Osteocyte (in vitro differentiated cells): ENCODE measurements at places on chromosomes 11 and 22. TPM values are rescaled to one million over a fixed set of nuclear protein-coding genes. Genes with fewer than 3 reads are reported as not detected.

Gene RFPL1
- total RNA-seq, result not detected in 2 replicates

GRCh38 chr11:103961010-103961409 lies 75.4 kb upstream of the DDI1 start:
- no peaks in the 10 kb centered on the region for H3K36me3 ChIP-seq
- no peaks in the 10 kb centered on the region for H3K27me3 ChIP-seq
- H3K4me1 ChIP-seq, result peaks cover 13% of the 10 kb centered on the region
- H3K27ac ChIP-seq, result no peak overlapping the region
- DNase-seq, result no peak
- H3K4me3 ChIP-seq, result no peak overlapping the region

GRCh38 chr22:38963872-38964271 lies 6.5 kb downstream of the APOBEC3A start:
- H3K27ac ChIP-seq, result no peak overlapping the region
- H3K27me3 ChIP-seq, result peaks cover 22% of the 10 kb centered on the region
- no peak for DNase-seq
- no peaks in the 10 kb centered on the region for H3K4me1 ChIP-seq

Gene KCNC1
- not detected in 2 replicates for total RNA-seq

GRCh38 chr22:36068776-36069344 lies 40.2 kb upstream of the RBFOX2 start:
- no peaks in the 10 kb centered on the region for H3K27me3 ChIP-seq
- H3K4me1 ChIP-seq, result peaks cover 10% of the 10 kb centered on the region
- H3K36me3 ChIP-seq, result no peaks in the 10 kb centered on the region
- no peak for DNase-seq
- no peak overlapping the region for H3K27ac ChIP-seq
- H3K4me3 ChIP-seq, result no peak overlapping the region

- no peaks in the 10 kb centered on the region for H3K36me3 ChIP-seq
- H3K4me1 ChIP-seq, result peaks cover 18% of the 10 kb centered on the region
- H3K27me3 ChIP-seq, result peaks cover 77% of the 10 kb centered on the region
These were observed 23.0 kb downstream of the LMO2 start for GRCh38 chr11:33868647-33869461.

Gene GSTT2
- not detected in 2 replicates for total RNA-seq

GRCh38 chr11:77074626-77075221 lies 8.0 kb downstream of the CAPN5 start:
- peaks cover 35% of the 10 kb centered on the region for H3K4me1 ChIP-seq
- peak overlapping the region; percentile 97 for H3K27ac ChIP-seq
- no peaks in the 10 kb centered on the region for H3K27me3 ChIP-seq
- H3K4me3 ChIP-seq, result no peak overlapping the region

DNA sequence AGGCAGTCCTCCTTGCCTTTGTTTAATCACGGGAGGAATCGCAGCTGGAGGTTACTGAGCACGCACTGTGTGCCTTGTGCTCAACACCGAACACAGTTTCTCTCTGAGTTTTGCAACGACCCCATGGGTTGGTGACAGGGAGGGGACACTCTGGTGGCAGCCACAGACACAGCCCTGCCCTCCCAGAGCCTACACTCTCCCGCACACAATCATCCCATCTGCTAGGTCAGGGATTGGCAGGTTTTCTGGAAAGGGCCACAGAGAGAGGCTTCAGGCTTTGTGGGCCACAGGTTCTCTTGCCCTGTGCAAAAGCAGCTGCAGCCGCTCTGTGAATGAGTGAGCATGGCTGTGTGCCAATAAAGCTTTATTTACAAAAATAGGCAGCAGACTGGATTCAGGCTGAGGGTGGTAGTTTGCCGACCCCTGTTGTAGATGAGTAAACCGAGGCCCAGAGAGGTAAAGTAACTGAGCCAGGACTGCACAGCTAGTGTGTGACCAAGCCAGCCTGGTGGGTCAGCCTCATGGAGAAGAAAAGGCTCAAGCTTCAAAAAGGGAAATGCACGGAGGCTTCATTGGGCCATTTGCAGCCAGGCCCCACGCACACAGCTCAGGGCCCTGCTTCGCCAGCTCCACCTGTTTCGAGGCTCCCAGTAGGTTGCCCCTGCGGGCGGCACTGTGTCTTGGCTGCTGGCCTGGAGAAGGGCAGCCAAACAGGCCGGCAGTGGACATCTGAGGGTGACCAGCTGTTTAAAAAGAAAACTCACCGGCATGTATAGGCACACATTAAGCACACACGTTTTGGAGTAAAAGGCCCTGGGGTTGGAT lies 16.3 kb downstream of the LTO1 start:
- H3K27me3 ChIP-seq, result no peaks in the 10 kb centered on the region
- H3K4me3 ChIP-seq, result no peak overlapping the region
- peaks cover 1% of the 10 kb centered on the region for H3K36me3 ChIP-seq
- no peak for DNase-seq
- no peak overlapping the region for H3K27ac ChIP-seq

Gene PTPN5
- total RNA-seq, result not detected in 2 replicates

GRCh38 chr11:70913715-70914231 lies 338.6 kb downstream of the SHANK2 start:
- no peaks in the 10 kb centered on the region for H3K36me3 ChIP-seq
- H3K4me1 ChIP-seq, result no peaks in the 10 kb centered on the region
- peaks cover 9% of the 10 kb centered on the region for H3K27me3 ChIP-seq
- H3K4me3 ChIP-seq, result no peak overlapping the region
- H3K27ac ChIP-seq, result no peak overlapping the region

GRCh38 chr11:32435942-32436750 lies 807 bp upstream of the WT1 start:
- H3K27me3 ChIP-seq, result peaks cover 90% of the 10 kb centered on the region
- peak overlapping the region; percentile 32 for H3K4me3 ChIP-seq
- no peak overlapping the region for H3K27ac ChIP-seq
- peaks cover 32% of the 10 kb centered on the region for H3K4me1 ChIP-seq
- no peaks in the 10 kb centered on the region for H3K36me3 ChIP-seq

Gene MYO7A
- total RNA-seq, result 0.08 TPM in 1 of 2 replicates, not detected in the other

DNA sequence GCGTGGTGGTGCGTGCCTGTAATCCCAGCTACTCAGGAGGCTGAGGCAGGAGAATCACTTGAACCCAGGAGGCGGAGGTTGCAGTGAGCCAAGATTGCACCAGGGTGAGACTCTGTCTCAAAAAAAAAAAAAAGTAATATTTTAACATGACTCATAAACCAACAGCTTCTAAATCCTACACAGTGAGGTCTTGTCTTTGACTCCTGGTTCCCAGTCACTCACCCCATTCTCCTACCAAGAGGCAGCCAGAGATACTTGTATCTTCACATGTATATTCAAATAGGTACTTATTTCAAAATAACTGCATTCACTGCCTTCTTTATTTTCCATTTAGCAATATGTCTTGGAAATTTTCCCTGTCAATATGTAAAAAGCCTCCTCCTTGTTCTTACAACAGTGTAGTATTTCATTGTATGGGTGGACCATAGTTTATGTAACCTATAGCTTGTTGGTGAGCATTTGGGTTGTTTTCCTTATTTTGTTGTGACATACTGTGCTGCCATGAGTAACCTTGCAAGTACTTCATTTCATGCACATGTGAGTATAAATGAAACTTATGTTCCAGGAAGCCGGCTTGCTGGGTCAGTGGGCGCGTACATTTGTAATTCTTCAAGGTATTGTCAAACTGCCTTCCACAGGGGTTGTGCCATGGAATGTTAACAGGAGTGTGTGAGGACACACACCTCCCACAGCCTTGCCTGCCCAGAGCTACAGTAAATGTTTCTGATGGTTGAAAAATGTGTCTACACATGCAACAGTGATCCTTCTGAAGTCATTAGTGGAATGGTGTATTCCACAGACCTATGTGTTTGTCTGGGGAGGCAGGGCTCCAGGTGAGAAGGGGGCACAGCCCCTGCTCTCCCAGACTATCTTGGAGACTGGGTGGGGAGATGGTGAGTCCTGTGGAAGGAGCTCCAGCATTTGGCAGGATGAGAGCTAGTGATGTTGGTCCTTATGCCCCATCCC lies 47.9 kb downstream of the OSBP2 start:
- no peak for DNase-seq
- no peaks in the 10 kb centered on the region for H3K27me3 ChIP-seq
- no peak overlapping the region for H3K4me3 ChIP-seq
- H3K27ac ChIP-seq, result no peak overlapping the region

Gene PARVG
- not detected in 2 replicates for total RNA-seq

Gene TSPO
- total RNA-seq, result 70.6 and 73.3 TPM in 2 replicates

Gene LYVE1
- 1.5 and 2.1 TPM in 2 replicates for total RNA-seq

- H3K4me1 ChIP-seq, result peaks cover 8% of the 10 kb centered on the region
- H3K27ac ChIP-seq, result no peak overlapping the region
- no peaks in the 10 kb centered on the region for H3K27me3 ChIP-seq
- H3K4me3 ChIP-seq, result no peak overlapping the region
- H3K36me3 ChIP-seq, result no peaks in the 10 kb centered on the region
These were observed 50.9 kb downstream of the THAP12 start for GRCh38 chr11:76329983-76330382.

DNA sequence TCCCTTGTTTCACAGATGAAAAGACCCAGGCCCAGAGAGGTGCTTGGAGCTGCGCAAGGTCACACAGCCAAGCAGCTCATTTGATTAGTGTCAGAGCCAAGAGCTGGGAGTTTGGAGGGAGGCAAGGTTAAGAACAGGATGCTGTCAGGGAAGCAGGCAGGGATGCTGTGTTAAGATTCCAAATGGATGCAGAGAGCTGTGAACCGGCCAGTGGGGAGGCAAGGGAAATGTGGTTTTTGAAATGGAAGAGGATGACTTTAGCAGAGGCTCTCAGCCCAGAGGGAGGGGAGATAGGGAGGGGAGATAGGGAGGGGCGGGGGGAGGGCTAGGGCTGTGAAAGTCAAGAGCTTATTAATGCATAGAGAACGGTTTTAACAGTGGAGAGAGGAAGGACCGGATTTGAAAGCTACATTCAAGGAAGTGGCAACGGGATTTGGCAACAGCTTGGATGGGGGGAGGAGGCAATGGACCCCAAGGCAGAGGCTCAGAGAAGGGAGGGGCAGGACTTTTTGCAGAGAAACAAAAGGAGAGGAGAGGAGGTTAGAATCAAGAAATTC lies 13.0 kb downstream of the RTN4RL2 start:
- no peak for DNase-seq
- peaks cover 54% of the 10 kb centered on the region for H3K27me3 ChIP-seq
- H3K4me3 ChIP-seq, result no peak overlapping the region
- no peaks in the 10 kb centered on the region for H3K36me3 ChIP-seq

DNA sequence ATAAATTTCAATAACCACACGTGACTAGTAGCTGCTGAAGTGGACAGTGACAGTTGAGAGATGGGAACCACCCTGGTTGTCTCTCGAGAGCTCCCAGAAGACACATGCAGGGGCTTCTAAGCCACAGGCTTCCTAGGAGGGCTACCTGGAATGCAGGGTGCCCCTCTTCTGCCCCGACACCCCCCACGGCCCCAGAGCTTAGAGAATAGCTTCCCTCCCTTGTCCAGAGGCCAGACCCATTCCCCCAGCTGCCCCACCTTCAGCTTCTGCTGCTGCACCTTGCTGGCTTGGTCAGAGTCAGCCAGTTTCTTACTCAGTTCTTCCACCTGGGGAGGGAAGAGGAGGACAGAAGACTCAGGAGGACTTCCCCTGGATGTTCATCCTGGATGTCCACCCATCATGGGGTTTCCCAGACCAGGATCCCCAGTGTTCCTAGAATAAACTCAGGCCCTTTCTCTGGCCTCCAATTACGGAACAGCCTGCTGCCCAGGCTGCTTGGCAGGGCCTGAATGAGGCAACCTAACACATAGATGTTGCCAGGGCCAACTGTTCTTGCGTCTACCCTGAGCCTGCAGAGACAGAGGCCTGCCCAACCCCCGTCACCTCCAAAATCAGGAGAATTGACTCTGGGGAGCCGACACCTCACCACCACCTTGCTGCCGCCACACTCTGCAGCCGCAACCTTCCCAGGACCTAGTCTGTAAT lies 12.0 kb downstream of the IL18BP start:
- H3K27ac ChIP-seq, result peak overlapping the region; percentile 23
- no peak for DNase-seq

Gene MS4A12
- total RNA-seq, result not detected in 2 replicates

- no peak overlapping the region for H3K27ac ChIP-seq
- DNase-seq, result no peak
- no peaks in the 10 kb centered on the region for H3K36me3 ChIP-seq
These were observed 24.6 kb downstream of the LMO1 start for GRCh38 chr11:8239040-8239439.

DNA sequence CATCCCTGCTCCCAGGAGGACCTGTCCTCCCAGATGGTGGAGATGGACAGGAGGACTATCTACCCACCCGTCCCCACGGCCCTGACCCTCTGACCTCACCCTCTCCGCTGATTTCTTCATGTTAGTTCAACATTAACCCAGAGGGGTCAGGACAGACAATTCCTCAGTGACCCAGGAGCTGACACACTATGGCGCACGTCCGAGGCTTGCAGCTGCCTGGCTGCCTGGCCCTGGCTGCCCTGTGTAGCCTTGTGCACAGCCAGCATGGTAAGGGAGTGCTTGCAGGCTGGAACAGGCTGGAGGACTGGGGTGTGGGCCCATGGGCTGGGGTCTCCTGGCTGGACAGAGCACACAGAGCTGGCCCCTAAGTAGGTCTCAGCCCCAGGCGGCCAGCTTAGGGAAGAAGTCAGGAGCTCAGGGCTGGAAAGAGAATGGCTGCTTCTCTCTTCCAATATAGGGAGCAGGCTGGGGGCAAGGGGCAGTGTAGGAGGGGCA lies at the start of gene F2:
F2 (plus strand) TSS at position 166 of the 495 bp plus-strand sequence; CDS start at position 189, 23 bp downstream.
- H3K27me3 ChIP-seq, result no peaks in the 10 kb centered on the region
- H3K27ac ChIP-seq, result no peak within 1 kb of the TSS
- no peak within 1 kb of the TSS for H3K4me3 ChIP-seq
- H3K4me1 ChIP-seq, result peaks cover 22% of the 10 kb centered on the region

Gene CSKMT
- total RNA-seq, result 19.4 and 27.3 TPM in 2 replicates

- no peak for DNase-seq
- H3K36me3 ChIP-seq, result no peaks in the 10 kb centered on the region
- no peaks in the 10 kb centered on the region for H3K27me3 ChIP-seq
- peaks cover 51% of the 10 kb centered on the region for H3K4me1 ChIP-seq
- peak overlapping the region; percentile 69 for H3K27ac ChIP-seq
These were observed 24.4 kb upstream of the A4GALT start for GRCh38 chr22:42745118-42745517.

GRCh38 chr22:26364066-26365015 lies 64.7 kb upstream of the ASPHD2 start:
- no peaks in the 10 kb centered on the region for H3K36me3 ChIP-seq
- H3K27me3 ChIP-seq, result peaks cover 20% of the 10 kb centered on the region
- H3K27ac ChIP-seq, result no peak overlapping the region

Gene TUBA8
- total RNA-seq, result 1.8 TPM in 2 replicates

- H3K36me3 ChIP-seq, result peaks cover 5% of the 10 kb centered on the region
- no peak for DNase-seq
- H3K4me1 ChIP-seq, result peaks cover 16% of the 10 kb centered on the region
- no peak overlapping the region for H3K27ac ChIP-seq
- H3K27me3 ChIP-seq, result peaks cover 65% of the 10 kb centered on the region
- H3K4me3 ChIP-seq, result peak overlapping the region; percentile 63
These were observed 661 bp downstream of the ADAMTS8 start for GRCh38 chr11:130427581-130428315.

GRCh38 chr22:46002757-46003270 lies 25.9 kb upstream of the WNT7B start:
- H3K4me3 ChIP-seq, result peak overlapping the region; percentile 10
- H3K27me3 ChIP-seq, result no peaks in the 10 kb centered on the region
- H3K36me3 ChIP-seq, result no peaks in the 10 kb centered on the region
- H3K27ac ChIP-seq, result peak overlapping the region; percentile 98
- peaks cover 90% of the 10 kb centered on the region for H3K4me1 ChIP-seq

- peaks cover 13% of the 10 kb centered on the region for H3K4me1 ChIP-seq
- H3K27ac ChIP-seq, result no peak overlapping the region
- H3K27me3 ChIP-seq, result peaks cover 44% of the 10 kb centered on the region
- DNase-seq, result no peak
- no peaks in the 10 kb centered on the region for H3K36me3 ChIP-seq
These were observed 2.2 kb downstream of the CALCA start for GRCh38 chr11:14969901-14970323.

Gene GAL3ST3
- total RNA-seq, result 0.71 and 0.94 TPM in 2 replicates

GRCh38 chr11:83336993-83337392 lies 50.8 kb upstream of the CCDC90B start:
- no peak for DNase-seq
- H3K36me3 ChIP-seq, result no peaks in the 10 kb centered on the region
- H3K4me3 ChIP-seq, result no peak overlapping the region

- H3K36me3 ChIP-seq, result no peaks in the 10 kb centered on the region
- DNase-seq, result no peak
These were observed 895 bp upstream of the DAGLA start for GRCh38 chr11:61679296-61679695.
